CD4-positive, alpha-beta T cell treated with Interleukin-2 at 100 ng/mL for 4 hours (primary cell): ENCODE measurements at places on chromosomes 12 and 14.

DNA sequence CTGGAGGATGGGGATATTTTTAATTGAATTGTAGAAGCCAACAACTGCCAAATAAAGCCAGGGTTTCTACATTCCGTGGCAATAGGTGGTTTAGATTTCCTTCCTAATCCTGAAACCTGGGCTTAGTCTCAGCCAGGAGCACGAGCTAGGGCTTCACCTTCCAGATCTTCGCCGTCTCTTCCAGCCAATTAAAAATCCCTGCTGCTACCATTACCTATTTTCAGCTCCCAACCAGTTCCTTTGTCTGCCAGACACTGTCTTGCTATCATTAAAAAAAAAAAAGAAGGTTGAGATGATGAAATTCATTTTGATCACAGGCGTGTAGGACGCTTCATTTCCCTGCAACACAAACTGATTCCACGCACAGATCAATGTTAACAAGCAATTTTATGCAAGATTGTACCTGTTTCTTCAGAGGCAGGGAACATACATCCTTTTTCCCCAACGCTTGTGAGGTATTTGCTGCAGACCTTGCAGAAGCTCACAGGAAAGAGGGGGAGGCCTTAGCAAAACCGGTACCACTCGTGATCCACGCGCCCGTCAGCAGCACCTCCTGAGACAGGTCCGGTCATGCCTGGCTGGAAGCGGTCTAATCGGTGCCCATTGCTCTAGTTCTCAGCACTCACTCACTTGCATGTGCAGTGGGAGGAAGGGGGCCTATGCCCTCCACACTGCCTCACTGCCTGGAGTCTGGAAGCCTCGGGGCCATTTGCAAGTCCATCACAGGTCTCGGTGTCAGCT lies 65.1 kb downstream of the SLC6A12 start:
- no peak for DNase-seq

DNA sequence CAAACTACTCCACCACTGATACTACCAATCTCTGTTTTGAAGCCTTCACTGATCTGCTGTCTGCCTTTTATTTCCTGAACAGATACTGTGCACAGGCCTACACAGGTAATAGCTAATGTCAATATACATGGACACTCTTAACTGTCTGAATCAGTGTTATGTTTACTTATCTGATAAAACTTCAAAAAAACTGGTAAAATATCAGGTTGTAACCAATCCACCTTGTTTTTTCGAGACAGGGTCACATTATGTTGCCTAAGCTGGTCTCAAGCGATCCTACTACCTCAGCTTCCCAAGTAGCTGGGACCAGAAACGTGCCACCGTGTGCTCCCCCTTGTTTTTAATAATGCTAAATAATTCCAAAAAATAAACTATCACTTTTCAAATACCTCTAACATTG lies 43.5 kb downstream of the HECTD1 start:
- DNase-seq, result no peak

- no peak for DNase-seq
Measured at GRCh38 chr12:122503783-122504590, 3.3 kb upstream of the ZCCHC8 start.

GRCh38 chr12:34605510-34605887 lies 583.2 kb downstream of the ALG10 start:
- DNase-seq, result no peak

DNA sequence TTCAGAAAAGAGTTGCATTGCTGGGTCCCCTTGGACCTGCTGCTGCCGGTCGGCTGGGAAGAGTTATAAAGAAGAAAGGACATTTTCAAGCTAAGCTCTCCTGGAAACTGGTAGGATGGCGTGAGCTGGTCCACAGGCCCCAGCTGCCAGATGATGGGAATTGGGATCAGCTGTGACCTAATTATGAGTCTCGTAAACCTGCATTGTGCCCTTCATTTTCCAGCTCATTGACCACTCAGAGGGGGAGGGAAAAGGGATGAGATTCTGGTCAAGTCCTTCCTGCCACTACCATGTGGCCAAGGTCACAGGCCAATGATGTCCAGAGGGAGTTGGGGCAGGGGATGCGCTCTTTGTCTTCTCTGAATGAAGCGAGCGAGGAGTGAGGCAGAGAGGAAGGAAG lies 320.9 kb downstream of the NRXN3 start:
- DNase-seq, result no peak

GRCh38 chr12:18823461-18823860 lies 85.5 kb downstream of the CAPZA3 start:
- no peak for DNase-seq

DNA sequence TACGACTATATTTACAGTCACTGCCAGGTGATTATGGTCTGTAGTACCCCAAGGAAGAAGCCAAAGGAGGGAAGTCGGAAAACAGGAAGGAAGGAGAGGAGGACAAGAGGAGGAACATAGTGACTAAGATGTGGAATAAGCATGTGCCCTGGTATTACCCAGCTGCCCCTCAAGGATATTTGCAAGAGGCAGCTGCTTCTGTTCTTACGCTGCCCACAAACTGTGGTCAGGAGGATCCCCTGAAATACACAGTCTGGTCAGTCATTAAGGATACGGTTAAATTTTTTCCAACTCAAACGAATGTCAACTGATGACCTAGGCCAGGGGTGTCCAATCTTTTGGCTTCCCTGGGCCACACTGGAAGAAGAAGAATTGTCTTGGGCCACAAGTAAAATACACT lies 126.5 kb downstream of the CMAS start:
- DNase-seq, result no peak

DNA sequence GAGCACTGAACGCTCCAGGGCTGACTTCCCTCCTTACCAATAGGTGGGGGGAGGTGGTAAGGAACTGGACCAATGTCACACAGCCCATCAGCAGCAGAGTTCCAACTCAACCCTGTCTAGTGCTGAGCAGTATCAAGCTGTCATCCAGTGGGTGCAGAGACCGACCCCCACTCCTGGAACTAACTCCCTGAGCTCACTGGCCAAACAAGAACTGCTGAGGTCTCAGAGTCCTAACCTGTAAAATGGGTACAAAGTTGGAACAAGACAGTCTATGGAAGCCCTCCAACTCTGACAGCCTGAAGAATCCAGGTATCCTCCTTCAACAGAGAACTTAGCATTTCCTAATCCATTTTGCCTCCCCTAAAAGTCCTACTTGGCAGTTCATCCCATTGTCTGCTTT lies 91.1 kb upstream of the CLMN start:
- DNase-seq, result no peak

GRCh38 chr12:69341328-69341727 lies 6.9 kb upstream of the LYZ start:
- no peak for DNase-seq

GRCh38 chr14:50901361-50901760 lies 29.5 kb downstream of the ABHD12B start:
- DNase-seq, result no peak

GRCh38 chr12:54001283-54002187 lies 1.6 kb downstream of the HOXC9 start:
- DNase-seq, result no peak

- no peak for DNase-seq
Measured at GRCh38 chr12:27530157-27530922, 6.3 kb downstream of the PPFIBP1 start.

DNA sequence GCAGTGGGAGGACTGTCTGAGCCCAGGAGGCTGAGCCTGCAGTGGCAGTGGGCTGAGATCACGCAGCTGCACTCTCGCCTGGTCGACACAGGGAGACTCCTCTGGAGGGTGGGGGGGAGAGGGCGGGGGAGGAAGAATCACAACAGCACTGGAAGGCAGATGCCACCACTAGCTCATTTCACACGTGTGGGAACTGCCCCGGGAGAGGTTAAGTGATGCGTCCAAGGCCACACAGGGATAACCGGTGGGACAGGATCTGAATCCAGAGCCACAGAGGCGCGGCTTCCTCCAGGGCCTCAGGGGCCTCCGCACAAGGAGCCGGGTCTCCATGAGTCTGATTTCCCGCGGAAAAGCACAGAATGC lies 20.8 kb downstream of the STX2 start:
- DNase-seq, result no peak

- DNase-seq, result no peak
Measured at GRCh38 chr14:58151133-58152013, 640 bp downstream of the ARMH4 start.

- DNase-seq, result no peak
Measured at GRCh38 chr12:112005419-112006395, 7.3 kb downstream of the TMEM116 start.

GRCh38 chr12:795305-795704 lies 42.9 kb downstream of the WNK1 start:
- DNase-seq, result peak; percentile 74
